ENCODE measurements at places on chromosomes 5 and 9. TPM values are rescaled to one million over a fixed set of nuclear protein-coding genes. Genes with fewer than 3 reads are reported as not detected.

The SPATA31C1 gene
- not detected for total RNA-seq

The PCDHA8 gene
- total RNA-seq = not detected

The DMGDH gene
- total RNA-seq = 1.2 TPM

The MCTP1 gene
- 4.1 TPM for total RNA-seq

The RANBP3L gene
- 0.13 TPM for total RNA-seq

The DMRT1 gene
- total RNA-seq = not detected

The CLIC3 gene
- total RNA-seq = 3.1 TPM

The CAVIN4 gene
- 1.9 TPM for total RNA-seq

The CDC20B gene
- total RNA-seq = under 0.01 TPM

The JAK2 gene
- total RNA-seq = 4.7 TPM

The OTP gene
- total RNA-seq = 0.24 TPM

The AGXT2 gene
- not detected for total RNA-seq

The ZNF300 gene
- total RNA-seq = 3.6 TPM

The NUDT2 gene
- total RNA-seq = 27.1 TPM

The CDH6 gene
- 3.4 TPM for total RNA-seq

The HTR1A gene
- not detected for total RNA-seq

The SPINK1 gene
- 0.26 TPM for total RNA-seq

The KCNV2 gene
- total RNA-seq = not detected

The PCDHGC4 gene
- total RNA-seq = 0.13 TPM

The TUT7 gene
- 23.7 TPM for total RNA-seq

The C5orf34 gene
- total RNA-seq = 8.2 TPM

The ZFP2 gene
- total RNA-seq = 0.39 TPM

The ADRB2 gene
- 0.65 TPM for total RNA-seq

The TAS2R1 gene
- not detected for total RNA-seq

The PCDHGA1 gene
- 0.13 TPM for total RNA-seq

The GNA14 gene
- total RNA-seq = 0.40 TPM

The HRH2 gene
- not detected for total RNA-seq

The SPAG8 gene
- total RNA-seq = 0.48 TPM

The MTRR gene
- total RNA-seq = 29.5 TPM

The RLN2 gene
- not detected for total RNA-seq

The NR4A3 gene
- 1.3 TPM for total RNA-seq

The RAI14 gene
- 52.1 TPM for total RNA-seq
